ENCODE measurements at places on chromosomes 6 and 20.

GRCh38 chr6:85660181-85660611 is 17.5 kb upstream of the SYNCRIP start:
- no peak for DNase-seq

DNA sequence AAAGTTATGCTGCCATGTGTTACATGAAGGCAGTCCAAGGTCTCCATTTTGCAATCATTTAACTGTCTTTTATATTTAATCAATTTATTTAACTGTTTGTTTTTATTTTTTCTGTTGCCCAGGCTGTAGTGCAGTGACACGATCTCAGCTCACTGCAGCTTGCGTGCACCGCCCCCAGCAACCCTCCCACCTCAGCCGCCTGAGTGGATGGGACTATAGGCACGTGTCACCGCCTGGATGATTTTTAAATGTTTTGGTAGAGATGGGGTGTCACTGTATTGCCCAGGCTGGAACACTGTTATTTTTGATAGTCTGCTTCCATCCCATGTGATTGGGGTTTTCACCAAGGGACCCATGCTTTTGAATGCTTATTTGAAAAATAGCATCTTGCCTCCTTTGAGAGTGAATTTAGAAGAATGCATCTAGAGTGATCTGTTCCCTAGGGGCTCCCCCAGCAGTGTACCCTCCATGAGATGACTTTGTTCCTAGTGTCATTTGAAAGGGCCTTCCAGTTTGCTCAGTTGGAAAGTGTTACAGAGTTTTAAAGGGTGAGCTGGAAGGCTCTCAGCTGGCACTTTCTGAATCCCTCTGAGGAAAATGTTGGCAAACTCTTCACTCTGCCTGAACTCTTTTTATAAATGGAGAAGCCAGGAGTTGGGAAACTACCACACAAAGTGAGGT is 143.4 kb downstream of the JARID2 start:
- peak; percentile 15 for DNase-seq

GRCh38 chr6:35776364-35777215 is at the start of gene CLPSL2:
TSS of gene CLPSL2 (plus strand) at chr6:35776598. CDS start at chr6:35776619, 21 bp downstream.
- no peak for DNase-seq

DNA sequence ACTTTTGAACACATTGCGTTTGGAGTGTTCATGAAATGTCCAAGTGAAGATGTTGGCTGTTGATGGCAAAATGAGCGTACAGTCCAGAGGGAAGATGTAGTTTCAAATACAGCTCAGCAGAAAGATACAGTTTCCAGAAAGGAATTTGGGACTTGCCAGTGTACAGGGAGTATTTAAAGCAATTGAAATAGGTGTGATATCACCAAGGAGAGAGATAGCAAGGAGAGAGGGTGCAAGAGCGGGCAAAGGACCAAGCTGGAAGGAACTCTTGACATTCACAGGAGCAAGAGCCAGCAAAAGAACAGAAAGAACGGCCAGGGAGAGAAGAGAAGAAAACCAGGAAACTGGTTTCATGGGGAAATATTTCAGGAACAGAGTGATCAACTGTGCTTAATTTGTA is 47.8 kb downstream of the CARMIL1 start:
- no peak for DNase-seq

DNA sequence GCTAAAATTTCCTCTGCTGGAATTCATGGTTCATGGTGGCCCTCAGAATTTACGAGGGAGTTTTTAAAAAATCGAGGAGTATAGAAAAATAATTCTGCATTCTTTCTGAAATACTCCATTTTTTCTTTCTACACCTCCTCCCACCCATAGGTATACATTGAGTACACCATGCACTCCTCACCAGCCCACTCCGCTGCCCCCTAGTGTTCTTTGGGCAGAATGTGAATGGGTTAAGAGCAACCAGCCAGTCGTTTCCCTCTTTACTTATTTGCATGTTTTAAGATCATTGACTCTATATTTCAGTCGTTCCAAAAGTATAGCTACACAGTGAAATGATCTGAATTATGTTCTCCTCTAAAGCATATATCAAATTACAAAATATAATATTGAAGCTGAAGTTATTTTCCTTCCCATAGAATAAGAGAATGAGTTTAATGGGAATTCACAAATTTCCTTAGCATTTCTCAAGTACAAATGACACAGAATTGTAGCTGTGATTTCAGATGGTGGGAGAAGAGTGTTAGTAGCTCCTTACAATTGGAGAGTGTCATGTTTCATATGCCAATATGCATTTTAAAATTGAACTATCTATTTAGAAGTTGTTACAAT is 977.7 kb upstream of the SLC35B3 start:
- DNase-seq, result no peak

DNA sequence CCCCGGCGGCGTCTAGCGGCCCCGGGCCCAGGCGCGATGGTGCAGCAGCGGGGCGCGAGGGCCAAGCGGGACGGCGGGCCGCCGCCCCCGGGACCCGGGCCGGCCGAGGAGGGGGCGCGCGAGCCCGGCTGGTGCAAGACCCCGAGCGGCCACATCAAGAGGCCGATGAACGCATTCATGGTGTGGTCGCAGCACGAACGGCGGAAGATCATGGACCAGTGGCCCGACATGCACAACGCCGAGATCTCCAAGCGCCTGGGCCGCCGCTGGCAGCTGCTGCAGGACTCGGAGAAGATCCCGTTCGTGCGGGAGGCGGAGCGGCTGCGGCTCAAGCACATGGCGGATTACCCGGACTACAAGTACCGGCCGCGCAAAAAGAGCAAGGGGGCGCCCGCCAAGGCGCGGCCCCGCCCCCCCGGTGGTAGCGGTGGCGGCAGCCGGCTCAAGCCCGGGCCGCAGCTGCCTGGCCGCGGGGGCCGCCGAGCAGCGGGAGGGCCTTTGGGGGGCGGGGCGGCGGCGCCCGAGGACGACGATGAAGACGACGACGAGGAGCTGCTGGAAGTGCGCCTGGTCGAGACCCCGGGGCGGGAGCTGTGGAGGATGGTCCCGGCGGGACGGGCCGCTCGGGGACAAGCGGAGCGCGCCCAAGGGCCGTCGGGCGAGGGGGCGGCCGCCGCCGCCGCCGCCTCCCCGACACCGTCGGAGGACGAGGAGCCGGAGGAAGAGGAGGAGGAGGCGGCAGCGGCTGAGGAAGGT is 715 bp downstream of the SOX12 start:
- peak; percentile 45 for DNase-seq

GRCh38 chr6:56851074-56851473 is 103.8 kb upstream of the BEND6 start:
- no peak for DNase-seq

DNA sequence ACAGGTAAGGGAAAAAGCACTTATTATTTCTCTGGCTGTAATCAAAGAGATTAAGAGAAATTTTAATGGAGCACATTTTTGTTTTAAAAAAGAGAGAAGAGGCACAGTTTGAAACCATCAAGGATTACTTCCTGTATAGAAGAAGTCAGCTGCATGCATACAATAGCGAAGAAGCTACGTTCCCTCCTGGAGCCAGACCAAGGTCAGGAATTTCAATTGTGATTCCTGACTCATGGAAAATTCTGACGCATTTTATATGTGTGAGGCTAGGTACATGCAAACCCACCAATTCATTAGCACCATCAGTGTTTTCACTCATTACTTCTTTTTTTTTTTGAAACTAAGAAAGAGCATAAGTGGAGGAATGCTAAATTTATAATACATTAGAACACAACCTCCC is 232.7 kb upstream of the SGK1 start:
- DNase-seq, result no peak

GRCh38 chr20:49540232-49540620 is 27.7 kb downstream of the PTGIS start:
- DNase-seq, result no peak
